ENCODE measurements at places on chromosomes 5 and 9.

DNA sequence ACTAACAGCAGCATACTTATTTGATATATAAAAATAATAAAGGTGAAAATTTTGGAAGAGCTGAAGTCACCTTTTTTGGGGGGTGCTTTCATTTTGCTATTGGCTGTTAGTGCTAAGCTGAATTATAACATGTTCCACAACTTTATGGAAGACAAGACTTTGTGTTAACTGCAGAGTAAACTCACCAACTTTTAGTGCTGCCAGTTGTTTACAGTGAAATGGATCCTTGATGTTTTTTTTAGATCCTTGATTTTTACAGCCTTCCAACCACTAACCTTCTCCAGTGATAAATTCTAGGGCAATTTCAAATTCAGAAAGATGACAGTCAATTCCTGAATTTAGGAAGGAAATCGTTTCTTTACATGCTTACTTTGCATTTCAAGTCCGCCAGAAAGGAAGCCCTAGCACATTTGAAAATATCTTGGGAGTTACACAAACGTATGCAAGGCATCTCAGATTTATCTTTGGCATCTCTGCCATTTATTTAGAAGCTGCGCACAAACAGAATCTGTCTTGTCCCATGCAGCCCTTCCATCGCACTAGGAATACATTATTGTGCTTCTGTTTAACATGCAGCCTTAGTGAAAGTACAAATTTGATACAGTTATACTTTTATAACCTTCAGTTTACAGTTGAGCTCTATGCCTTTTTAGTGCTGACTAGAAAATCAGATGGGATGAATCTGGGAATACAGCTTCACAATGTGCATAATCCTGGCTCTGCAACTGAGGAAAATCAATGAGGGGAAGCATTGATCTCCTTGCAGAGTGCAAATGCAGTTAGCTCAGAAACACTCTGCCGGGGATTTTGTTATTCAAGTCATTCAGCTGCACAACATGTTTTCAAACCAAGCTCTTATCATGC is 142.4 kb upstream of the ZNF608 start:
- DNase-seq, result no peak

- no peak for DNase-seq
These were observed 2.6 kb downstream of the GABRA1 start for GRCh38 chr5:161850491-161850890.

- no peak for DNase-seq
These were observed 66.0 kb downstream of the WDR41 start for GRCh38 chr5:77425998-77426659.

- no peak for DNase-seq
These were observed 3.8 kb downstream of the NDUFA8 start for GRCh38 chr9:122155796-122156195.

DNA sequence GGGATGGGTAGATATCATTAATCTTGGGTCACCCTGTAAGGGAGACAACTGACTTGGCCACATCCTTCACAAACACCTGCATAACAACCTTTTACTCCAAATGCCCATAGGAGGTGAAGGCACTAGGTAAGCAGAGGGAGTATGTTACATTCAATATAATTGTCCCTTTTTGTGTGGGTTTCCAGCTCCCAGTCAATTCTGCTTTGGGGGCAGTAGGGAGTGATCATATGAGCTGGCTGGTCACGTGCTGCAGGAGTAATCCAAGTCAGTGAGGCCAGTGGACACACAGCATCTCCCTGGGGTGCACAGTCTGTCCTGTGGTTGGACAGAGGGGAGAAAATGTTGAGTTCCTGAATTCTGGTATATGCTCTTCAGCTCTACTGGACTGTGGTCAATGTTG is 1.2 kb upstream of the AGXT2 start:
- no peak for DNase-seq

- no peak for DNase-seq
These were observed 26.4 kb downstream of the EHMT1 start for GRCh38 chr9:137645211-137645610.

- DNase-seq, result no peak
These were observed 64.0 kb downstream of the NSUN2 start for GRCh38 chr5:6568889-6569288.

DNA sequence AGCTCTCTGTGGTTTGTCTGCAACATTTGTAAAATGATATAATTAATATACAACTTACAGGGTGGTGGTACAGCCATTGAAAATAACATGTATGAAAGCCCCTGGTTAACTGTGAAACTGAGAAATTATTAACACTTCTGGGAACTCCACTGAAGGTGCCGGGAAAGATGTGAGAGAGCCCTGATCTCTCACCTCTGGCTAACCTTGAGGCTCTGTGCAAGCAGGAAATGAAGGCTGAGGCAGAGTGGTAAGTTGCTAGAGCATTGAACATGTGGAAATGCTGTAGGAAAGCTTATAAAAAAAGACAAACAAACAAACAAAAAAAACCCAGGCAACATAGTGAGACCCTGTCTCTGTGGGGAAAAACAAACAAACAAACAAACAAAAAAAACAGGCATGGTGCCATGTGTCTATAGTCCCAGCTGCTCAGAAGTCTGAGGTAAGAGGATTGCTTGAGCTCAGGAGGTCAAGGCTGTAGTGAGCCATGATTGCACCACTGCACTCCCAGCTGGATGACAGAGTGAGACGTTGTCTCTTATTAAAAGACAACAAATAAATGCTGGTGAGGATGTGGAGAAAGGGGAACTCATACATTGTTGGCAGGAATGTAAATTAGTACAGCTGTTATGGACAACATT is 7.5 kb downstream of the CATSPER3 start:
- DNase-seq, result no peak

DNA sequence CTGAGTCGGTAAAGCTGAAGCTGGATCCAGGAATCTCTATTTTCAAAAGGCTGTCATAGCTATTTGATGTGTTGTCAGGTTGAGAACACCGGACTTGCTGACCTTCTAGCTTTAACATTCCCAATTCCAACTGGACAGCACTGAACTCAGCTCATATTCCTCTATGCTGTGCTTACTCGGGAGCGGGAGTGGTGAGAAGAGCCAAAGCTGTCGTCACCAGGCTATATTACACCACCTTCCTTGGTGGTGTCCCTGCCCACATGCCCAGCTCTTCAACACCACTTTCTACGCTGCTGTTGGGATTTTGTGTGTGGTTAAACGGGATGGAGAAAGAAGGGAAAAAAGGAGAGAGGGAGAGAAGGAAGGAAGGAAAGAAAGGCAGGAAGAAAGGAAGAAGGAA is 653.6 kb downstream of the RAB3C start:
- DNase-seq, result no peak

GRCh38 chr9:111992523-111992922 is 95.9 kb downstream of the UGCG start:
- no peak for DNase-seq

DNA sequence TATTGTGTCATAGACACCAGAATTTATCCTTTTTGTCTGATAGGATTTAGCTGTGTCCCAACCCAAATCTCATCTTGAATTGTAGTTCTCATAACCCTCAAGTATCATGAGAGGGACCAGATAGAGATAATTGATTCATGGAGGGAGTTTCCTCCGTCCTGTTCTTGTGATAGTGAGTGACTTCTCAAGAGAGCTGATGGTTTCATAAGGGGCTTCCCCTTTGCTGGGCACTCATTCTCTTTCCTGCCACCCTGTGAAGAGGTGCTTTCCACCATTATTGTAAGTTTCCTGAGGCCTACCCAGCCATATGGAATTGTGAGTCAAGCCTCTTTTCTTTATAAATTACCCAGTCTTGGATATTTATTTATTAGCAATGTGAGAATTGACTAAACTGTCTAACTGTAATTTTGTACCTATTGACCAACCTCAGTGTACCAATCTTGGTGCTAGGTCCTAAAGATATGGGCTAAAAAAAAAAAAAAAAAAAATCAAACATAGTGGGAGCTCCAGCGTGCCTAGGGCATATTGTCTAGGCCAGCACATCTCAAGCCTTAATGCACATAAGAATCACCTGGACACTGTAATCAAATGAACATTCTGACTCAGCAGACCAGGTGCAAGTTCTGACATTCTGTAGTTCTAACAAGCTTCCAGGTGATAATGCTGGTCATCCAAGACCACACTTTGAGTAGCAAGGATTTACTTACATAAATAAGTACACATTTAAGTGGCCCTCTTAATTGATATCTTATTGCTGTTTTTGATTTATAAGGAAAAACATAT is 30.5 kb downstream of the ST8SIA4 start:
- DNase-seq, result no peak

DNA sequence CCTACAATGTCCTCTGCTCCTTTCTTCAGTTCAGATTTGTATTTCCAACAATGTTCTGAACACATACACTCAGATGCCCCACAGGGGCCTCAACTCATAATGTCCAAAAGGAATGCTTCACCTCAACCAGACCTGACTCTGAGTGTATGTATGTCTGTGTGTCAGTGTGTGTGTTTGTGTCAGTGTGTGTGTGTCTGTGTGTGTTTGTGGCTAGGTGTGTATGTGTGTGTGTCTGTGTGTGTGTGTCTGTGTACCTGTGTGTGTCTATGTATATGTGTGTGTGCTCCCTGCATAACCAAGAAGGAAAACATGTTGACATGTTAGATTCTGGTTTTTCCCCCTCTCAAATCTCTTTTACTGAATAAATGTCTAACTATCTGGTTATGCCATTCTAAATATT is 87.3 kb upstream of the PCSK1 start:
- DNase-seq, result no peak

DNA sequence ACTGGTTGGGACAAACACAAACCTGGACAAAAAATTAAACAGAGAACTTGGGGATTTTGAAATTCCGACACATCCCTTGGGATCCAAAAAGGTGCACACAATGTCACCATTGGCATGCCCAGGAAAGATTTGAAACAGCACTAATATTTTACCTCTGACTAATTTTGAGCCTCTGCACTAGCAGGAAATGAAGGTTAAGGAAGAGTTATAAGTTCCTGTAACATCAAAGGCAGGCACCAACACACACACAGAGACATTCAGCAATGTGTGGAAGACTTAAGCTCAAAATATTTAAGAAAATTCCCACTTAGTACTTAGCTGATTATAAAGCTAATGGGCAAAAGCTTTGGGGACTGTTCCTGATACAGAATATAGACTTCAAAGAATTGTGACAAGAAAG is 247.0 kb downstream of the CDH9 start:
- DNase-seq, result no peak

GRCh38 chr5:57839025-57839424 is 356.4 kb upstream of the ACTBL2 start:
- DNase-seq, result no peak

DNA sequence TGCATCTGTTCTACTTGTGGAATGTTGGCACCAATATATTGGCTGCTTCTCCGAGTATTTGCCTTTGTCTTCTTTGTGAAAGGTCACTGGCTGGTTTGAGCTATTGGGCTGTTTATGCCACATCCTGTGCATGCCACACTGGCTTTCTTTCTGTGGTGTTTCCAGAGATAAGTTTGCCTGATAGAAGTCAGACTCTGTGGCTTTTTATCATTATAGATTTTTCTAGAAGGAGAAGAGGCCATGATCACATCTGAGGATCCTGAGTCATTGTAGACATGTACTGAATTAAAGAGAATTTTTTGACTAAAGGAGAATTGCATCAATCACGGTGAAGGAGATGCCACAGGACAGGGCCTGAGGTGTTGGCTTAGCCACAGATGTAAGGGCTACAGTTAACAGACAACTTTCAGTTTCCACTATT is 26.5 kb upstream of the CDKN2B start:
- DNase-seq, result no peak

DNA sequence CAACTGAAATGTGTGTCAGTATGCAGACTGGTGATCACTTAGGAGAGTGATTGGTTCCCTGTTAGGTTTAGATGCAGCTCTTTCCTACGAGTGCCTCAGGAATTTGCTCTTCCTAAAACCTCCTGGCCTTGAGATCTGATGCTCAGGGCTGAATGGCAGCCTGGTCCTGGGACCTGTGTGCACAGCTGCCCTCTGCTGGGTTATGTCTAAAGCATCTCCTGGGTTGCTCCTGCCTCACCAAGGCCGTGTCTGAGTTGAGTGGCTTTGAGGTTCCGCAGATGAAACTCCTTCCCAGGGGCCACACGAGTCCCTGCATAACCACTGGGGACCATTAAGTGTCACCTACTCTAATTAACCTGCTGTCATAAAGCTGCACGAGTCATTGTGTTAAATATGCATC is 59.5 kb downstream of the MVB12B start:
- DNase-seq, result peak; percentile 63

GRCh38 chr5:31711363-31711762 is 72.4 kb downstream of the PDZD2 start:
- no peak for DNase-seq

- no peak for DNase-seq
These were observed 342.7 kb downstream of the ARHGEF28 start for GRCh38 chr5:73968729-73969128.

- DNase-seq, result no peak
These were observed 181.6 kb downstream of the AOPEP start for GRCh38 chr9:94908011-94908563.

- DNase-seq, result peak; percentile 67
These were observed 19.2 kb upstream of the SHB start for GRCh38 chr9:38088006-38088925.

DNA sequence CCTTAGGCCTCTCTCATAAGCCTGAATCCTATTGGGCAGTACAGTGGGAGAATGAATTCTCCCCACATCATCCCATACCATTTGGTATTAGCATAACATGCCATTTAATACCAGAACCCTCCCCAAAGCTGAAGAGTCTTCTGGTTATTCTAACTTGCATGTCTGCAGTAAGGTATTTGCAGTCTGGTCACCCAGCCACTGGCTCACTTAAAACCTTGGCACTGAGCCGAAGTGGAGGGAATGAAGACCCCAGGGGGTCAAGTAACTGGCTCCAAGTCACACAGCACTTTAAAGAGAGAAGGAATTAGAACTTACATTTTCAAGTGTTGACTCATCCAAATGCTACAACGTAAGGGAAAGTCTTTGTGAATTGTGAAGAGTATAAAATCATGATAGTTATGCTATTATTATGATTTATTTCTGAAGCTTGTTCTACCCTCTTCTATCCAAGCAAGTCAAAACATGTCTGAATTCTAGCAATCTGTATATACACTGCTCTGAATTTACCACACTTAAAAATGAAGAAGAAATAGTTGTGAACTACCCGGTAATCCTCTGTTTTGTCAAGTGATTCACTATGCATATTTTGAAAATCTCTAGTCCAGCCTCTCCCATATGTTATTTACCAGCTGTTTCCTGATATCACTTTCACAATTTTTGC is 28.5 kb downstream of the GLRA1 start:
- no peak for DNase-seq

DNA sequence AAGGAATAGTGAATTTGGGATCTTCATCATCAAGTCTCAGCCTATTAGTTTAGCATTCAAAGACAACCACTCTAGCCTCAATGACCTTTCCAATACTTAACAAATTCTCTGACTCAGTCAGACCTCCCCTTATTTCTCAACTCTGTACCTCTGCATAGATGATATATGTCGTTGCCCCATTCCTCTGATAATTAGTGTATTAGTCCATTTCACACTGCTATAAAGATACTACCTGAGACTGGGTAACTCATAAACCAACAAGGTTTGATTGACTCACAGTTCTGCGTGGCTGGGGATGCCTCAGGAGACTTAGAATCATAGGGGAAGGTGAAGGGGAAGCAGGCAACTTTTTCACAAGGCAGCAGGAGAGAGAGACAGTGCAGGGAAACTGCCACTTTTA is 8.9 kb downstream of the MRPL22 start:
- DNase-seq, result no peak

- DNase-seq, result no peak
These were observed 52.0 kb downstream of the ITGA2 start for GRCh38 chr5:53041071-53041692.

- no peak for DNase-seq
These were observed 57.6 kb upstream of the RANBP3L start for GRCh38 chr5:36359267-36359666.

- DNase-seq, result no peak
These were observed 32.7 kb downstream of the ATG10 start for GRCh38 chr5:82004511-82004910.

Measured in HuH-7 (cell line).